ENCODE measurements at places on chromosomes 2 and 18.
A peak's percentile ranks its signal among the peaks of the same experiment; 100 is the strongest.

GRCh38 chr18:9135081-9135911 is 1.3 kb upstream of the ANKRD12 start:
- peak; percentile 13 for DNase-seq

DNA sequence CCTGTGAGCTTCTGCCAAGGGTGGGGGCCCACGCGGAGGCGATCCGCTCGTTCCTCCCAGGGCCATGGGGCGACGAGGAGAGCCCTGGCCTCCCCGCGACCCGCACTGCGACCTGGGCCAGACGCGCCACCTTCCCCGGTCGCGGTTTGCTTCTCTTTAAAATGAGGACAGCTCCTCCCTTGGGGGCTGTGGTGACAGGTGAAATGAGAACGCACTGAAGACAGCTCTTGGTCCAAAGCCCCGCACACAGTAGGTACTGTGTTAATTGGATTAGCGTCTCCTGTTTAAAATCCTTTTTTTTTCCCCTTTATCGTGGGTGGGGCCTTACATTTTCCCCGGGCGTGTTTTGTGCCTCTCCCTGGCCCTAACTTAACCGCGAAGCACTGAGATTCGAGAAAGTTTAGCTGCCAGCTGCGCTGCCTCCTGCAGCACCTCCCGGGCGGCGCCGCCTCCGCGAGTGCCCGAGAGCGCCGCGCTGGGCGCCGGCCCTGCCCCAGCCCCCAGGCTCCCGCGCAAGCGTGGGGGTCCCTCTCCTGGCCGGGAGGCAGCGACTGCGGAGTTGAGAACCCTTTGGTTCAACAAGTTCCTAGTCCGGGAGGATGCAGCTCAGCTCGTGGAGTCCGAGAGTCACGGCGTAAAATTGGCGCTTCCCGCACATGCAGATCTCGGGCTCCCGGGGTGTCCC is 1.1 kb downstream of the HPCAL1 start:
- no peak for DNase-seq

- DNase-seq, result no peak
Measured at GRCh38 chr2:119064567-119064966, 94.0 kb downstream of the C1QL2 start.

DNA sequence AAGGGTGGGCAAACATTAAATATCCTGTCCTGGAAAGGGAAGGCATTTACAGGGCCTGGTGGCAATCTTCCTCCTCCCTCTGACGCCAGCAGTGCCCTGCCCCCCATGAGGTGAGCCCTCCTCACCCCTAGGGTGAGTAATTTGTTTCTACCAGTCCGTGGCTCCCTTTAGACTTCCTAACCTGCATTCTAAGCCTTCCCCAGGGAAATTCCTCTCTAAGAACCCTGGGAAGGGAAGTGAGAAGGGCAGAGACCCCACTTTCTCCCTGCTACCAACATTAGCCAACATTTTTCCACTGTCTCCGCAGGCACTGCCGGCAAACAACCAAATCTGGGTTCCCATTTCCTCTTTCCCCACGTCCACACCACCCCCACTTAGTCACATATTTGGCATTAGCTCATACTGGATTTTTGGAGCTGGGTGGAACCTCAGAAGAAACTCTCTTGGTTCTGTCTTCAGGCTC is 69.3 kb downstream of the NRP2 start:
- DNase-seq, result no peak

DNA sequence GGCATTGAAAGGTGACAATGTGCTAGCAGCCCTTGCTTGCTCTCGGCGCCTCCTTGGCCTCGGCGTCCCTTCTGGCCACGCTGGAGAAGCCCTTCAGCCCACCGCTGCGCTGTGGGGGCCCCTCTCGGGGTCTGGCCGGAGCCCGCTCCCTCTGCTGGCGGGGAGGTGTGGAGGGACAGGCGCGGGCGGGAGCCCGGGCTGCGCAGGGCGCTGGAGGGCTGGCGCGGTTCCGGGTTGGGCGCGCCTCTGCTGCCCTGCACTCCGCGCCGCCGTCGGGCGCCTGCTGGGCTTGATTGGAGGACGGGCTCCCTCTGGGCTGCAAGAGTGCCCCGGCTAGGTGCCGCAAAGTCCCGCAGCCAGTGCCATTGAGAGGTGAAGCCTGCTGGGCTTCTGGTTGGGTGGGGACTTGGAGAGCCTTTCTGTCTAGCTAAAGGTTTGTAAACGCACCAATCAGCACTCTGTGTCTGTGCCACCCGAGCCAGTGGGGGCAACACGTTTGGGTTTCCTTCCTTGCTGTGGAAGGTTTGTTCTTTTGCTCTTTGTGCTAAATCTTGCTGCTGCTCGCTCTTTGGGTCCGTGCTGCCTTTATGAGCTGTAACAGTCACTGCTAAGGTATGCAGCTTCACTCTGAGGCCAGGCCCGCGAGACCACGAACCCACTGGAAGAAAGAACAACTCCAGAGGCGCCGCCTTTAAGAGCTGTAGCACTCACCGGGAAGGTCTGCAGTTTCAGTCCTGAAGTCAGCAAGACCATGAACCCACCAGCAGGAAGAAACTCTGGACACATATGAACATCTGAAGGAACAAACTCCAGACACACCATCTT is 14.8 kb upstream of the IMP4 start:
- no peak for DNase-seq

GRCh38 chr2:43038696-43039094 is 187.7 kb downstream of the ZFP36L2 start:
- DNase-seq, result no peak

- no peak for DNase-seq
Measured at GRCh38 chr2:158969715-158970240, 1.3 kb downstream of the TANC1 start.

DNA sequence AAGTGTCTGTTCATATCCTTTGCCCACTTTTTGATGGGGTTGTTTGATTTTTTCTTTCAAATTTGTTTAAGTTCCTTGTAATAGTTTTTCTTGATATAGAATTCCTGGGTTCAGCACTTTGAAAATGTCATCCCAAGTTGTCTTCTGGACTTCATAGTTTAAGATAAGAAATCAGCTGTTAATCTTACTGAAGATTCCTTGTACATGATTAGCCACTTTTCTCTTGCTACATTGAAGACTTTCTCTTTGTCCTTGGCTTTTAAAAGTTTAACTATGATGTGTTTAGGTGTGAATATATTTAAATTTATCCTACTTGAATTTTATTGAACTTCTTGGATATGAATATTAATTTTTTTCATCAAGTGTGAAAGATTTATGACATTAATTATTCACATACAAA is 387.2 kb upstream of the CWC22 start:
- no peak for DNase-seq
